ENCODE measurements at places on chromosomes 6 and 20.

- DNase-seq, result no peak
Observed at GRCh38 chr6:168972128-168972527, 281.5 kb downstream of the THBS2 start.

GRCh38 chr6:152348116-152348515, 289.0 kb downstream of the SYNE1 start:
- DNase-seq, result no peak

GRCh38 chr6:26022132-26022472, 59.5 kb downstream of the TRIM38 start:
- peak; percentile 65 for DNase-seq

DNA sequence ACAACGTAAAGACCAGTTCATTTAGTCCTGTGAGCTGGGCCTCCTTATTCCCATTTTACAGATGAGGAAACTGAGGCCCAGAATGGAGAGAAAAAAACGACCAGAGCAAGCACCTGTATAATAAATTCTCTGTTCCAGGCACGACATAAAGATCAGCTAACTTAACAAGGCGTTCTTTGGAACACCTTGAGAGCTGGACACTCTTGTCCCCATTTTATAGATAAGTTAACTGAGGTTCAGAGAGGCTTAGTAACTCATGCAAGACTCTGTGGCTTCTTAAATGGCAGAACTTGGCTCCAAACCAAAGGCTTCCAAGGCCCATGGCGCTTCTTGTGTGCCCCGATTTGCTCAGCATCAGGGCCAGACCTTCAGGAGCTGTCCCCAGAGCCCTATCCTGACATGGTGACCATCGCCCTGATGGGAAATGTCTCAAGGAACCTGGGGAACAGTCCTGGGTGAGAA, 142.1 kb downstream of the VEGFA start:
- no peak for DNase-seq

GRCh38 chr20:38187517-38187916, 22.4 kb upstream of the TGM2 start:
- DNase-seq, result no peak

DNA sequence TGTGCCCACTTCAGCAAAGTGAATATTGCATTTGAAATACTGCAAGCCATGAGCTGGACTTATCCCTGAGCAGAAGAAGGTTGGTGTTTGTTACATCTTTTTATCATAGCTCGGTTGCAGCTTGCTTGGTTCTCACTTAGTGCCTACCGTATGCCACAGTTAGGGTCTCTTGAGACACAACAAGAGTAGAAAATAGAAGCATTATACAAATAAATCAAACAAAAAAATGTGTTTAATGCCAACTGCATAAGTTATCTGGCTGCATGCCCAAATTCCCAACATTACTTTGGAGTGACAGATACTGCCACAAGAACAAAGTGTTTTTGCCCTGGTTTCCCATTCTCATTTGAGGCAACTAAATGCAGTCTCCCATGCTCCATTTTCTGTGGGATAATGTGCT, 53.9 kb upstream of the LAMP5 start:
- no peak for DNase-seq

GRCh38 chr6:13358511-13358910, 30.2 kb upstream of the TBC1D7 start:
- DNase-seq, result no peak

DNA sequence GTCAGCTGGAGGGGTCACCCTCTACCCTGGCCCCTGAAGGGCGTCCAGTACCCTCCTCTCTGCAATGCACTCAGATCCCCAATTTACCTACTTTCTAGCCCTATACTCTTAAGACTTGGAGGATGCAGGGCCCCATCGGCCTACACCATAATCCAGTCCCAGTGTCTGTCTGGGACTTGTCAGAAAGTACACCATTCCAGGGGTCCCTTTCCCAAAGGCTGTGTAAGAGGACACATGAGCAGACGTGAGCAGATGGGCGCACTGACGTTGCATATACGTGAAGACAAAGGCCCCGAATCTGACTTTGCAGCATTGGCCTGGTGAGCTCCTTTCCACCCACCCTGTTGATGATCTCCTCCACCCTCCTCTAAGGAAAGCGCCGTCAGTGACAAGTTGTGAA, 20.9 kb upstream of the SMOC2 start:
- no peak for DNase-seq

DNA sequence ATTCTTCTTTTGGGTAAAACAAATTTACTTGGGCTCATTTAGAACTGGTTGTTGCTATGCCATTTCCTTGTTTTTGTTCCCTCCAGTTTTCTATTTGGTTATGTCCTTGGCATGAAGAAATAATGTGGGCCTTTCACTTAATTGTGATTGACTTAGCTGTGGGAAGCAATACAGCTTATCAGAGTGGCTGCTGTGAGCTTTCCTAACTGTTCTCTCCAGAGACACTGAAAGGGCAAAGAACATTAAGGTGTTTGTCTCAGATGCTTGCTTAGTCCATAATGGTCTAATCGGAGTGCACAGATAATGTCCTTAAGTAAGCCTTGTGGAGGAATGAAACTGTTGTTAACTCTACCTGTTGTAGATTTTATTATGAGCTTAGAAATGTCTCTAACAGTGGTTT, 56.6 kb downstream of the SH3BGRL2 start:
- DNase-seq, result no peak
